EH (cell line): ENCODE measurements at places on chromosomes 5 and 9.

- DNase-seq, result no peak
These were observed 17.1 kb downstream of the FBP1 start for GRCh38 chr9:94622087-94622800.

GRCh38 chr9:127809002-127809539 is 6.4 kb downstream of the FPGS start:
- DNase-seq, result no peak

- DNase-seq, result no peak
These were observed 9.9 kb downstream of the SAXO1 start for GRCh38 chr9:19023078-19023477.

DNA sequence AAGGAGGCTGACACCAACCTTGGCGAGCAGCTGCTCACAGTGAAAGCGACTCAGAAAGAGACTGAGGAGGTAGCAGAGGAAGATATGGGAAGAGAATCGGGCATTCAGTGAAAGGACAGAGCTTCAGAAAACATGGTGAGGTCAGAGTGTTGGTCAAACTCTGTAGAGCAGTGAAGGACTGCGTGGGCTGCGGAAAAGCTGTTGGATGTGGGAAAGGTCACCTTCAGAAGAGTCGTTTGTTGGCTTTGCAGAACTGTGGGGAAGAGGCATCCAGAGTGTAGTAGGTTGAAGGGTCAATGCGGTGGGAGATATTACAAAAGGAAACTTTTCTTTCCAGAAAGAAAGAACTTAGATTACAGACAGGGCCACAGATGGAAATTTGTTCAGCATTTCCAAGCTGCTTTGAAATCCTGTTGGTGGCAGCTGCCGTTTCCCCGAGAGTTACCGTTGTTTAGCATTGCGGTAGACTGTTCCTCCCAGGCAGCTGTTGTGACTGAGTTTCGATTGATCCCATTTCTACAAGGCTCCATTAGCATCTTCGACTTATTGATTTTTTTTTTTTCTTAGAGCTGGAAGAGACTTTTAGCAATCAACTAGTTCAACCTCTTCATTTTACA is 58.3 kb upstream of the AFAP1L1 start:
- DNase-seq, result no peak

DNA sequence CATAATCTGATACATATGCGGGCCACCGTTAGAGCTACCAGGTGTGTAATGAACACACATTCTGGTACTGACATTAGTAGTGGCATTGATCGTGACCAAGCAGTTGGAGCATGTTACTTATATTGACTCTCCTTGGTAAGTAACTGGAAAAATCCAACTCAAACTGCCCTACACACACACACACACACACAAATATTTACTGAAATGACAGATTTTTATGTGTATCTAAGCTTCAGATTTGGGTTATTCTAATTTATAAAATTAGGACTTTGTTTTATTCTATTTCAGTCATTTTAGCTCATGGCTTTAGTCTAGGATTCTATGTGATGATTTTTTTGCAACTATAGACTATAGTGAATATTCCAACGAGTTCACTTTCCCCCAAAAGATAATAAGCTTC is 1280.2 kb upstream of the ACO1 start:
- DNase-seq, result no peak

- DNase-seq, result peak; percentile 30
These were observed 13.3 kb downstream of the CDC26 start for GRCh38 chr9:113261917-113262671.

GRCh38 chr5:22088517-22088916 is 764.6 kb downstream of the CDH12 start:
- no peak for DNase-seq

DNA sequence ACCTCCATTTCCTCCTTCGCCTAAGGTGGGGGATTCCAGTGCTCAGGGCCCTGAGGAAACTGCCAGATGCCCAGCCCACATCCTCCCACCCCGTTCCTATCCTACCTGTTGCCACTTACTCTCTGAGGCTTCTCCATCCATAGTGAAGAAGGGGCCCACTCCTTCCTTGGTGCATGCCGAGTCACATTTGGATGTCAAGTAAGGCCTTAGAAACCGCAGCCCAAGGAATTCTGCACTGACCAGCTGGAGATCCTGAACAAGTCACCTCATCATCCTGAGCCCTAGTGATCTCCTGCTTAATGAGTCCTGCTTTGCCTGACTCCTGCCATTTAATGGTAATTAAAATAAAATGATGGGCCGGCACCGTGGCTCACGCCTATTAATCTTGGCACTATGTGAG is 6.7 kb upstream of the TNIP1 start:
- DNase-seq, result no peak

DNA sequence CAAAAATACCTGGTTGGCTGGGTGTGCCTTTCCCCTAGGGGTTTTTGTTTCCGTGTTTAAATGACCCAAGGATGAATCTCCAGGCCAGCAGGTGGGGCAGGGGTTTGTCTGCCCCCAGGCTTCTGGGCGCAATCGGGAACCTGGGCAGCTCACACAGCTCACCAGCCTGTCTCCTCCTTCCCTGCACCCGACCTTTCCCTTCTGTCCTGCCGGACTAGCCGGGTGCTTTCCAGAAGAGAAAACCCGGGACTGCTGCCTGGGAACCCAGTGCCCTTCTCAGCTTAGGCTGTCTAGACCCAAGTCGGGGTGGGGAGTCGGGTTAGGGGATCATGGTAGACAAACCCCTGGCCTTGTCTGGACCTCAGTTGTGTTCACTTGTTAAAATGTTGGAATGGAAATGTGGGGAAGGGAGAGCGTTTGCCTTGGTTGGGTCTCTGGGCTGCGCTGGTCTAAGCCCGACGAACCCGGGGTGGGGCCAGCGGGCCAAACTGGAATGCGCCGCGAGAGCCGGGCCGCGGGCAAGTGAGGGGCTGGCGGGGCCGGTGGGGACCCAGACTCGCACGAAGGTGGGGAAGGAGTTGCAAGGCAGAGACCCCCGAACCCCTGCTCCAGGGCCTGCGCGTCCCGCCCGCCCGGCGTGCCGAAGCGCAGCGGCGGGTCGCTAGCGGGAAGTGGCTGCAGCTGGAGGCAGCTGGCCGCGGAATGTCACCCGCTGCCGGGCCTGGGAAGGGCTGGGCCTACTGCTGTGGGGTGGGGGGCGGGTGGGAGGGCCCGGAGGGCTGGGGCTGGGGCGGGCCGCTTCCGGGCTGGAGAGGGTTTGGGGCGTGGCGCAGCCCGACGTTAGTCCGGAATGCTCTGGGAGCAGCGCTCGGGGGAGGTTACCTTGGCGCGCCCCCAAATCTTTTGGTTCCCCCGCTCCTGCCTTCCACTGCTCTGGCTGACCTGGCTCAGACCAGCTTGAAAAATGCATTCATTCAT is 84.6 kb downstream of the DAB2IP start:
- peak; percentile 66 for DNase-seq

DNA sequence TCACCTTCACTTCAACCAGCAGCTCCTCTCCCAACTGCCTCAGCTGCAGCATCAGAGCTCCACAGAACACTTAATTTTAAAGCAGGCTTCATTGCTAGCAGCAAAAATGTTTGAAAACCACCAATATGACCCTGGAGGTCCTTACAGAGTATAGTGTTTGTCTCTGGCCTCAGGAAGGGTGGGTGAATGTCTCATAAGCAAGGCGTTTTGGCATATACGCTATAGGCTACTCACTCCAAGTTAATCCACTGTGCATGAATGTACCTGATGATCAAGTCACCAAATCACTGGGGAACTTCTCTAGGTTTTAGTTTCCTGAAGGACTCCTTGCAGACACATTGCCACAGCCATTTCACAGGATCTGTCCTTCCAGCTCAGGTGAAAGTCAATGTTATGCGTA is 125.3 kb downstream of the GABBR2 start:
- DNase-seq, result no peak

DNA sequence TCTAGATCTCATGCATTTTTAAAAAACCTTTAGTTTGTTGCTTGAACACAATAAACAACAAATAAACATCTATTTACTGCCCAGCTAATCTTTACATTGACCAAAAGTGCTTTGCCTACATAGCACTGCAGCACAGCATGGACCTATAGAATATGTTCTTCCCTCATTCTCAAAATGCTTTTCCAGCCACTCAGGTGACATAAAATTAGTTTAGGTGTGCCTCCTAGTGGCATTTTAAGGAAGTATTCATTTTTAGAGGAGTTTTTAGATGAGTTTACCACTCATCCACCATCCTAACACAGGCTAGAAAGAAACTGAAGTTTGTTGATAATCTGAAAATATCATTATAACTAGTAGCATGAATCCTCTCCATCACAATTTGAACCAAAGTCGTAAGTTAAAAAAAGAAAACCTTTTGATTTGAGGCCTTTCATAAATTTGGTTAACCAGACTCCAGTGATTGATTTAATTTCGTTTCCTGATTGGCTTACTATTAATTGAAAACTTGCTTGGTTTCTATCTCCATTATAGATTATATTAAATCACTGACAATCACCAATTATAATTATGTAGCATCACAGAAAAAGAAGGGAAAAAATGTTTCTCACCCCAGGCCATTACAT is 12.6 kb downstream of the PLGRKT start:
- peak; percentile 36 for DNase-seq

DNA sequence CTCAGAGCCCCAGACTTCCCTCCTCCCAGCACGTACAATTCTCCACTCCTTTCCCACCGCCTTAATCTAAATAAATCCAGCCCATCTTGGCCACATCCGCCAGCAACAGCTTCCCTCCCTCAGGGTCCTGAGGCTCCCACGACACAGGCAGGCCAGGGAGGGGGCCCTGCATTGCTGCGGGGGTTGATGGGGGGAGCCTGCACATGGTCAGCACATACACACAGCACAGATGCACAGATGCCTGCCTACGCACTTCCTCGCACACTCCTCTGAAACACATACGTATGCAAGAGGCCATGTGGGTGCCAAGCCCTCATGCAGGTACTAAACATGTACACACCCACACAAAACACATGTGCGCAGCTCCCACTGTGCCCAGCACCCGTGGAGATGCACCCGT is 14.8 kb downstream of the PDGFRB start:
- peak; percentile 97 for DNase-seq

DNA sequence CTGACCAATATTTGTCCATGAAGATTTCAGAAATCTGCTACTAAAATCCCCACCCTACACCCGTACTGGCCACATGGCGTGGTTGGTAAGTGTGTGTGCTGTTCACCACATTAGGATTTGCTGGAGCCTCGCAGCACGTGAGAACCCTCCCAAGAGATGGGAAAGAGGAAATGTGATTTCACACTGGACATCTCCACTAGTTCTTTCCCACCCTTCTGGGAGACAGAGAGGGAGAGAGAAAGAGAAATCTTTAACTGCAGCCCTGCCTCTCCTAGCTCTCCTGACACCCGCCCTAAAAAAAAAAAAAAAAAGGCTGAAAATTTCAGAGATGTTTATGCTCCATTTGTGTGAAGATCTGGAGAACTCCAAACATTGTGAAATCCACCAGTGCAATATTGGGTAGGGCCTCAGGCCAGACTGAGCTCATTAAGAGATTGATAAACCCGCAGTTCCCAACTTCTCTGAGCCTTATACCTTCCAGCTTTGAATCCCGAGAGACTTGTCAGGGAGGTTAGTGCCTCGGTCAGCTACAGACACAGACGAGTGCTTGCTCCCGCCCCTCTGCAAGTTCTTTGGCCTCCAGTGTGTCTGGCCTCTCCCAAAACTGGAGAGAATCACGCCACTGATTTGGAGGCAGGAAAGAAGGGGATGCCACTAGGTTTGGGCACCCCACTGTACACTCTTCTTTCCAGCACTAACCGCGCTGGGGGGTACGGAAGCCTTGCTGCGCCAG is 1.9 kb downstream of the SPRY4 start:
- DNase-seq, result peak; percentile 80

- DNase-seq, result no peak
These were observed 443.8 kb downstream of the SPOCK1 start for GRCh38 chr5:137055271-137055872.

DNA sequence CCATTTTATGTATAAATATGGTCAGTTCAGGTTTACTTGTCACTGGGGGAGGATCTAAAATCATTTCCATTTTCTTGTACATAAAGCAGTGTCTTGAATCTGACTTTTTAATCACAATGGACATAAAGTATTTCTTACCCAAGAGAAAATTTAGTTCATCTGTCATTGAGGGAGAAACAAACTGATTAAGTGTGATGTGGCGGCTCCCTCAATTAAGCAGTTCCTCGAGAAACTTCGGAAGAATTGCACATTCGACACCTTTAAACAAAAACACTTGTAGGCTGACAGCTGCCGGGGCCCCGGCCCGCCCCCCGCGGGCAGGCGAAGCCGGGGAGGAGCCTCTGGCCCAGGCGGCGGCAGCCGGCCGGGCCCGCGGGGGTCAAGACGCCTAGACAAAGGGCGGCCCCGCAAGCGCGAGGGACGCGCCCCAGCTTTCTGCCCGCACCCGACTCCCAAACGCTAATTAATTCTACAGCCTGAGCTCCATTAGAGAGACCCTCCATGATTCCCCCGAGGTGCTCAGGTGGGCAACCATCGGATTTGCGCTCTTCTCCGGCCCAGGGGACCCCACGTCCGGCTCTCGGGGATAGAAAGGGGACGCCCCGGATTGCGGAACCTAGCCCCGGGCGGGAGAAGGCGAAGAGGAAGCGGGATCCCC is 750 bp downstream of the TRIM36 start:
- no peak for DNase-seq

DNA sequence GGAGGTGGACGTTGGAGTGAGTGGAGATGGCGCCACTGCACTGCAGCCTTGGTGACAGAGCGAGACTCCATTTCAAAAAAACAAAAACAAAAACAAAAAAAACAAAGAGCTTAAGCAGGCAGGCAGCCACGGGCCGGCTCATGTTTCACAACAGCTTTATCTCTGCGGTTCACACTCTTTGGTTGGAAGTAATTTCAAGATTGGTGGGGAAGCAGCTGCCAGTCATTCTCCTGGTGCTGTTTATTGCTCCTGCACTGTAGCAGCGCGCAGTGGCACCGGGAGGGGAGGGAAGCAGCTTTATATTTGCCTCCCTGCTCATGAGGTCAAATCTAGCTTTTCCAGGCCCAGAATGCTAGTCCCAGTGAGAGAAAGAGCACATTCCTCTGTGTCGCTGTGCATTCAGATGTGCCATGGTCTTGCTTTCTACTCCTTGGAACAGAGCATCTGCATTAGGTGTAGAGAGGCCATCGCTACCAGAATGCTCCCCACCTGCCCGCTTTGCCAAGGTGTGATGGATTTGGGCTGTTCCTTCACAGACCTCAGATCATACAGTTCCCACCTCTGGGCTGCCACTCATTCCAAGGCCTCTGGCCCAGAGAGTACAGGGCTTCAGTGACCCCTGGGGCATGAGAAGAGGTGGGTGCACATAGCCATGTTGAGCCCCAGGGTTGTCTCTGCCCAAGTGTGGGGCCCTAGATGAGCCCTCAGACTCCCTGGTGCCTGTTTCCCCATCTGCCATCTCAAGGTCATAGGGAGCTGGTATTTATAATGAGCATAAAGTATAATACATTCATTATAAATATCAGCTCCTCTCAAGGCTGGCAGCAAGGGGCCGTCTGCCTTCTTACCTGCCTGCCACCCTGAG is 270.4 kb downstream of the MED10 start:
- no peak for DNase-seq

GRCh38 chr5:179279347-179280094 is 65.7 kb downstream of the ADAMTS2 start:
- peak; percentile 70 for DNase-seq

DNA sequence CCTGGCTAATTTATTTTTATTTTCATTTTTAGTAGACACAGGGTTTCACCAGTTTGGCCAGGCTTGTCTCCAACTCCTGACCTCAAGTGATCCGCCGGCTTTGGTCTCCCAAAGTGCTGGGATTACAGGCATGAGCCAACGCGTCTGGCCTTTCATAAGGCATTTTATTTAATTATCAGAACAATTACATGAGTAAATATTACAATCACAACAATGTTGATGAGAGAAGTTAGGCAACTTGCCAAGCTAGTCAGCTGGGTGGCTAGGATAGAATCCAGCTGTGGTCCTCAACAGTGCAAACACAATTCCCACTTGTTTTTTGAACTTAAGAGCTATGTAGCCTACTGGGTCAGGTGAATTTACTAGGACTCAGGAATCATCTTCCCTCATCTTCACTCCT is 22.0 kb downstream of the C9orf57 start:
- DNase-seq, result no peak

GRCh38 chr5:20833081-20833627 is 845.2 kb upstream of the CDH18 start:
- DNase-seq, result peak; percentile 2
